Adipocyte (in vitro differentiated cells): ENCODE measurements at places on chromosomes 7 and 10.

DNA sequence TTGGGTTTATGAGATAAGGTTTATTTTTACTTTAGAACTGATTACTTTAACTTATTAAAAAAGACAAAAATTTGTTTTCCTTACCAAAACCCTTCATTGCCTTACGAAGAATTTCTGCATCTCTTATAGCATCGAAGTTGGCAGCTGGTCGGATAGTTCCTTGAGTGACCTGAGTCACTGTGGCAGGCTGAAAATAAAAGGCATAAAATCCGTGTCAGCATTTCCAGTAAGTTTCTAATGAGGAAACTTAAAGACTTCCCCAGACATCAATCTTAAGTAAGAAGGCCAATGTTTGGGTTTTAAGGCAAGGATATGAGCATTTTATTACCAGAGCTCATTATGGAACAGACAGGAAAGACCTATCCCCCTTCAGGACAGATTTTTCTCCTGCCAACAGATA, 25.6 kb downstream of the ANXA7 start:
- no peak for DNase-seq

- no peak for DNase-seq
Observed at GRCh38 chr7:33356336-33356735, 227.0 kb downstream of the BBS9 start.

- DNase-seq: no peak
Observed at GRCh38 chr7:135712796-135713195, 15.2 kb downstream of the SLC13A4 start.

DNA sequence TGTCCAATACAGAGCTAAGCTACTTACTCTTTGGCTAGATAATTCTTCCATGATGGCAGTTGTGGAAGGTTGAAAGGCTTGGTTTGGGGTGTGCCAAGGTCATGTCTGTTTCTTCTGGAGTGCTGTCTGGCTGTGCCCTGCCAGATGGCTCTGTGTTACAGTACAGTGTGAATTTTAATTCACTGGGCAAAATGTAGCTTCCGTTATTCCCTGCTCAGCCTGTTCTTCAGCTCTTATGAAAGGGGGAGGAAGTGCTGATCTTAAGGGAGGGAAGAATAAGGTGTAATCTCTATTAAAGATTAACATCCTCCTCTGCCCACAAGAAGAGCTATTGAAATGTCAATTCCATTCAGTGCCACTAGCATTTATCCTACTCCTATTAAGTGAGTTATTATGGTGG, 52.2 kb downstream of the SND1 start:
- no peak for DNase-seq

DNA sequence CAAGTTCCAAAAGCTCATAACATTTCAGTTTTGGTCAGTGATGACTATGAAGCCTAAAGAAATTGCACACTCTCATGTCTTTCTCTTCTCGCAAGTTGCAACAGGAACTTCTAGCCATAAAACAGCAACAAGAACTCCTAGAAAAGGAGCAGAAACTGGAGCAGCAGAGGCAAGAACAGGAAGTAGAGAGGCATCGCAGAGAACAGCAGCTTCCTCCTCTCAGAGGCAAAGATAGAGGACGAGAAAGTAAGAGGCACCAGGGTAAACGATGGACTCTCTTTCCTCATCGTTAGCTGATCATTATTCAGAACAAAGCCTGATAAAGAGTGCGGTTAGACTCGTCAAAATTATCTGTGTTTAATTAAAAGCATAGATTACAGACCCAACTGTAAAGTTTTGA, 94.7 kb downstream of the HDAC9 start:
- no peak for DNase-seq

- DNase-seq: no peak
Observed at GRCh38 chr7:44116789-44117666, 6.3 kb downstream of the POLD2 start.

- DNase-seq: peak; percentile 86
Observed at GRCh38 chr10:73744664-73744975, 448 bp downstream of the SEC24C start.

DNA sequence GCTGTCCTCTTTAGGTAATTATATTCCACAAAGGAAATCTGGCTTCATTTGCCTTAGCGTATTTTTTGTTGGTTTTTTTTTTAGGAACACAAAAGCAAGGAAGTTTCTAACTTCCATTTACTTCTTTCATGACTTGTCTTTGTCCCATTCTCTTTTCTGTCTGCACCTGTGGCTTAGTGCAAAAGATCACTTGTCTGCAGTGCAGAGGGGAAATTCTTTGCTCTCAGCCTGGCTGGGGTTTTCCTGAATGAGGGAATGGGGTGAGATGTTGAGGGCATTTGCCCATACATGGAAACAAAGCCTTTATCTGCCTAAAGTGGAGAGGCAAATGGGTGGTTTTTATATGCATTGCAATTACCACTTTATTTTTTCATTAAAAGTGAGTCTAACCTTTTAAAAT, 361.1 kb upstream of the IGFBP3 start:
- no peak for DNase-seq

- peak; percentile 9 for DNase-seq
Observed at GRCh38 chr7:13628239-13629001, 361.0 kb downstream of the ETV1 start.

GRCh38 chr10:34184939-34185386, 630.1 kb downstream of the PARD3 start:
- DNase-seq: peak; percentile 12

DNA sequence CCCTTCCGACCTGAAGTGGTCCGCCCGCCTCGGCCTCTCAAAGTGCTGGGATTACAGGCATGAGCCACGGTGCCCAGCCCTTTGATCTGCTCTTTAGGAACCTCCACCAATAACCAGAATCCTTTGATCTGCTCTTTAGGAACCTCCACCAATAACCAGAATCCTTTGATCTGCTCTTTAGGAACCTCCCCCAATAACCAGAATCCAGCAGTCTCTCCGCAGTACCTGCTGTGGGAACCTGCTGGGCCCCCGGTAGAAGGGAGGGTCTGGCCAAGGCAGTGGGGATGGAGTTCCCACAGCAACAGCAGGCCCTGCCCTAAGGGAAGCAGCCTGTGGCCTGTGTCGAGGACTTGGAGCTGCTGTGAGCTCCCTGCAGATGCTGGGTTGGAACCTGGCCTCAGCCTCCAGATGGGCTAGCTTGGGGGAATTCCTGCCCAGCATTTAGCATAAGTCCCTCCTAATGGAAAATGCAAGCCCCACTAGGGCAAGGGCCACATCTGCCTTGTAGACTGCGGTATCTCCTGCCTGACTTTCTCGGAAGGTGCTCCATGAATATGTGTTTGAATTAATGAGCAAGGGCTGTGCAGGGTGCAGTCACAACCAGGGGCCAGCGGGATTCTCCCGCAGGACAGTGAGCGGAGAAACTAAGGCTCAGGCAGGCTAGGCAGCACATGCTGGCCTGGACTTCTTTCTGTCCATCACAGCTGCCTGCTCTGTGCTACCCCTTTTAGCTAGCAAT, 165.8 kb downstream of the UBE2H start:
- DNase-seq: no peak

DNA sequence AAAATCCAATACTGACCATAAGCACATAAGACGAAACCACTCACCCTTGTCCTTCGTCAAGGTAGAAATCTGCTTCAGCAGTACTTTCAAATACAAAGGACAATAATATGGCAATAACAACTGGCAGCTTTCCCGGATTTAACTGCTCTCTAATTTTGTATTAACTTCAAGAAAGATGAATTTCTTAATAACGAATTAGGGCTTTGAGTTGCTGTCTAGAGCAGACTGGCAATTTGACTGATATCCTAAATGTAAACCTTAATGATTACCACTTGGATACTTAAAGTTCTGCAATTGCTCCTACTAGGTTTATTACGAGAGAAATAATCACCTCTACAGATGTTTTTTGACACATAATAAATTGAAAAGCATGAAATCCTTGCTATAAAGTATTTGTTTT, 418.7 kb downstream of the MAGI2 start:
- DNase-seq: no peak
